T47D (cell line): ENCODE measurements at places on chromosomes 4 and X.
A peak's percentile ranks its signal among the peaks of the same experiment; 100 is the strongest.

- no peak for DNase-seq
Measured at GRCh38 chr4:114041117-114041475, 61.6 kb upstream of the ARSJ start.

DNA sequence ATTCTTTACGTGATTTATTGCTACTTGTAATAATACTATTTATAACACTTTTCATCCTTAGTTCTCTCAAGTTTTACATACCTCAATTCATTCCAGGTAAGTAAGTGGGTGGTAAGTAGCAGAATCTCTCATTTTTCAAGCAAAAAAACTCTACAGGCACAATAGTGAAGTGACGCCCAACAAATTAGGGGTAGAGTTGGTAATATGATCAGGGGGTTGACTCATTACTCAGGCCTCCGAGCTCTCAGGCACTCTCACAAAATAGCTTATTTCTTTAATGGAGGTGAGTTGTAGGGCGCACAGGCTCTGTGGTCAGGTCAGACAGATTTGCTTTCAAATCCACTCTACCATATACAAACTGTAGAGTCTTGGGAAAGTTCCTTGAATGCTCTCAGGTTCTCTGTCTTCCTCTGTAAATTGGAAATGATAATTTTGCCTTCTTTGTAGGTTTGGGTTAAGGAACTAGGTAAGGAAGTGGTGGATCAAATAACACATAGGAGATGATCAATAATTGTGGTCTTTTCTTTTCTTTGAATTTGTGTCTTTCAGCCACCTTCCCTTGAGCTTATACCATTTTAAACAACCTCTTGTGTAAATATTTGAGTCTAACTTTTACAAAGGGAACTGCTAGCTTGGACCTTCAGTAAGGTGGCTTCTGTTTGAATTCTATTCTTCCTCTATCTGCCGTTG, 134.9 kb upstream of the LEF1 start:
- DNase-seq = no peak

DNA sequence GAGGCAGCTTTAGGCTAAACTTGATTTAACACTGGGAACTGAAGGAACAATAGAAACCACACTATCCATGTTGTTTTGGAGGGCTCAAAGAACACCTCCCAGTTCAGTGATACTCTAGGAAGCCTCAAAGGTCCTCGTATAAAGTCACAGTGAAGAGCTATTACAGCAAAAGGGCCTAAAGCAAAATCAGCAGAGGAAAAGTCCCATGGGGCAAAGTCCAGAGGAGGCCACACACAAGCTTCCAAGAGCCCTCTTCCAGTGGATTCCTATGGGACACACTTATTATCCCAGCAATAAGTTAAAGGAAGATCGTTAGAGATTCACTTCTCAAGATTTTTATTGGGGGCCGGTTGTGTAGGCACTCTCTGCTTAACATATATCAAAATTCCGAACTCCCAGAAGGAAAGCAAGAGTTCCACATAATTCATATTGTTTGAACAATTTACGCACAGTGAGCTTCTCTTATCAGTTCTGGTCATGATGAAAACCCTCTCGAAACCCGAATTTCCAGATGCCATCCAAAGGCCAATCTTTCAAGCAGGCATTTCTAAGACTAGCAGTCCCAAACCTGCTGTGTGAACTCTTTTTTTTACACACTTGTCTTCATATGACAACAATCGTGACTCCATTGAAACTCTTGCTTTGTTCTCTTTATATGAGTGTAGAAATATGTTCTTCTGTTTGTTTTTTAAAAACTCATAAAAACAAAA, 53.7 kb downstream of the ANXA5 start:
- no peak for DNase-seq

DNA sequence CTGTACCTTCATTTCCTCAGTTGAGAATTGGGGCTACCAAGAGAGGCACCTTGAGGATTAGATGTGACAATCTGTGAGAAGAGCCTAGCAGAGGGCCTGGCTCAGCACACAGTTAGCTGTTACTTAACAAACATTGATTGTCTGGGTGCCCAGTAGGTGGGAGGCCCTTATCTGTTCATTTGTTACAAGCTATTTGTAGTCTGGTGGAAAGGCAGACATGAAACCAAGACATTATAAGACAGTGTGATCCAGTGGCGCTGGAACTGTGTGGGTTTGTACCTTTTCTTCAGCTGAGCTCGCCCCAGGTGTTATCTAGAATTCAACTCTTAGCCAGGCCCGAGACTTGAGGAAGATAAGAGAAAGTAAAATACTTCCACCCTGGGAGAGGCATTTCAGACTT, 16.9 kb downstream of the AKAP4 start:
- no peak for DNase-seq

DNA sequence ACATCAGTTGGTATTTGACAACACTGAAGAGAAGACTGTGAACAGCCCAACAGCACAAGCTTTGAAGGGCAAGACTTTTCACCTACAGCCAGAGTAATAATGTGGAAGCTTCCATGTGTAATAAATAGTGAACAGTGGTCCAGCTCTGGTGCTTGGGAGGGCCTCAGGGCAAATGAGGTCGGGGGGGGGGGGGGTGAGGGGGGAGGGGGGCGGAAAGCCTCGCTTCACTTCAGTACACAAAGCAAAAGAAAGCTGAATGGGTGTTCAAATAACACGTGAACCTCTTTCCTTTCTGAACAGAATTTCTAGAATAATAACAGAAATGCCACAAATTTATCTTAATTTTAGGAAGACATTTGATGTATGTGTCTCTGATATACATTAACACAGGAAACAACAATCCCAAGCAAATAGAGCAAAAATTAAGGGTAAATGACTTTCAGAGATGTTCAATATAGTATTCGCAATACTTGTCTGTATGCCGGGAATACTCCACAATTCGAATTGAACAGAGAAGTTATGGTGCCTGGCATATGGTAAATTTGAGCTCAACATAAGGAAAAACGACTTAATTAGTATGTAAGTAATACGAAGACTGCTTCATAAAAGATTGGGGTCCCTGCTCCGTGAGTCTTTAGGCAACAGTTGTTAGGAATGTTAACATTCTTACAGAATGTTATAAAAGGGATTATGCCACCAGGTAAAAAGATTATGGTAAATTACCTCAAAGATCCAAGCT, 92.6 kb downstream of the FRYL start:
- DNase-seq = no peak

GRCh38 chr4:84492290-84492689, 6.8 kb downstream of the NKX6-1 start:
- DNase-seq = no peak

DNA sequence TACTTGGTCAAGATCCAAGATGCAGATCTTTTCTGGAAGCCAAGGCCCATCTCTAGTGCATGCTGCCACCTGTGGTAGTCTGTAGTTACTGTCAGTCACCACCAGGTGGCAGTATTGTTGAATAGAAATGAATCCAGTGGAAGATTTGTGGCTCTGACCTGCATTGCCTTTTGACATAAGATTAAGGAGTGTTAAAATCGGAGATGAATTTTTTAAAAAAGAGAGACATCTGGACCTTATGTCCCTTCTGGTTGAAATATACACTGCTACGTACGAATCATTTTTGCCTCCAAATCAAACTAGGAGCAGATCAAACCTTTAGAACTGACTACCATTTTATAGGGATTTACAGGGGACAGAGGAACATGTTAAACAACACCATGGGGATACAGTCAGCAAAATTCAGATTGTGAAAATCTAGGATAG, 46.9 kb upstream of the RHOH start:
- peak; percentile 84 for DNase-seq

DNA sequence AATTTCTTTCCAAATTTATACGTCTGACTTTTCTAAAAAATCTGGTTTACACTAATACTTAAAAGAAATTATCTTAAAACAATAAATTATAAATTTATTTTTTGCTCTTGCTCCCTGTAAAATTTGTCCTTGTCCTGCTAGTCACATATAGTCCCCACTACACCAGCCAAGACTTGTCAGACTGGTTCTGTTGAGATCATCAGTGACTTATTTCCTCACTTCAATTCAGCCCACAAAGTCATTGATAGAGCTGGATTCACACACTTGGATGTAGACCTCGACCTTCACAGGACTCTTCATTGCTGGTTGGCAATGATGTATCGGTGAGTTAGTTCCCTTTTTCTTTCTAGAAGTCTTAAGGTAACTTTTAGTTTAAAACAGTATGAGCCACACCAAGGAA, at the start of gene TMPRSS11E:
Gene TMPRSS11E (plus strand): TSS at position 263 of the 400 bp plus-strand sequence. CDS start 50 bp downstream, at position 313.
- DNase-seq = no peak

- DNase-seq = no peak
Measured at GRCh38 chr4:72302981-72303704, 265.9 kb downstream of the ADAMTS3 start.

DNA sequence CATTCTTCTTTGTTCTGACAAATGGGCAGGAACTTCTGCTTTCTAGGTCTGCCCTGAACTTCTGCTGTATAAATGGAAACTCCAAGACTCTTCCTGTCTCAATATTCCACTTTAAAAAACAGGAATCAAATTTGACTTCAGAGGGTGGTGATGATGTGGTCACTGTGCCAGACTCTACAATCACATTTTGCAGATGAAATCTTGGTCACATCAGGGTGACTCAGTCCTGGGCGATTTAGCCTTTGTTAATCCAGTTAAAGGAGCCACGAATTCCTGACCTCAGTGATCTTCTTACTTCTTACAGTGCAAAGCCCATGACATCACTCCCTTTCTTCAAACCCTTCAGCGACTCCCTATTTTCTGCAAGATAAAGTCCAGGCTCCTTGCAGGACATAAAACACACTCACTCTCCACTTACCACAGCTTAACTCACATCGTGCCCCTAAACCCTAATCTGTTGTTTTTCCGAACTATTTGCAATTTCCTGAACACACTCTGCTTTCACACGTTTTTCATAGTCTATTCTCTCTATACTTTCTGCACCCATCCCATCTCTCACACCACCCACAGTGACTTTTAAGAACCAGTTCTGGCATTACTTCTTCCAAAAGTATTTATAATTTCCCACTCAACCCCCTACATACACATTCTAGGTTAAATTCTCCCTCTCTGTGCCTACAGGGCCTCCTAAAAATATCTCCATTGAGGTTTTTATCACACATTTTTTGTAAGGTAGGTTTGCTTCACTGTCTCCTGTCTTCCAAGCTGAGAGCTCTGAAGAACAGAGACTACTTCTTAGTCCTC, 11.1 kb downstream of the GASK1B start:
- DNase-seq = no peak

DNA sequence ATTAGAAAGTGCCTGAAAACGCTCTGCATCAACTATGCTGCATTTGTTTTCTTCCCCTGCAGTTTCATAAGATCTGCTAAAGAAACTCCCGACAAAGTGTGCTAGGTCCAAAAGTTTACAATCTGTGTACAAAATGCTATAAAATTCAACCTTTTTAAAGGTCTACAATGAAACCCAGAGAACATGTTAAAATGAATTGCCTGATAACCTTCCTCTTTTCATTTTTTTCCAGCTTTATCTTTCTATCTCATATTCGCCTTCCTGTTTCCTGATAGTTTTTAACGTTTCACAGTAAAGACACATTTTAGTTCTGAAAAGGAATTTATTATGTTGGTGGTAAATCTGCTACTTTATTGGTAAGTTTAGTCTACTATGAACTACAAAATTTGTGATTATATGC, 9.5 kb upstream of the HPGDS start:
- DNase-seq = no peak

- DNase-seq = no peak
Measured at GRCh38 chr4:156252358-156252921, 298.8 kb upstream of the CTSO start.

GRCh38 chr4:123659262-123659661, 262.7 kb downstream of the SPRY1 start:
- no peak for DNase-seq

- no peak for DNase-seq
Measured at GRCh38 chrX:144379156-144379555, 495.3 kb downstream of the UBE2NL start.

- DNase-seq = no peak
Measured at GRCh38 chr4:22129454-22130029, 181.0 kb upstream of the KCNIP4 start.

- no peak for DNase-seq
Measured at GRCh38 chr4:66219401-66219800, 549.1 kb upstream of the EPHA5 start.

GRCh38 chr4:15906020-15906443, 32.5 kb downstream of the FGFBP1 start:
- no peak for DNase-seq

DNA sequence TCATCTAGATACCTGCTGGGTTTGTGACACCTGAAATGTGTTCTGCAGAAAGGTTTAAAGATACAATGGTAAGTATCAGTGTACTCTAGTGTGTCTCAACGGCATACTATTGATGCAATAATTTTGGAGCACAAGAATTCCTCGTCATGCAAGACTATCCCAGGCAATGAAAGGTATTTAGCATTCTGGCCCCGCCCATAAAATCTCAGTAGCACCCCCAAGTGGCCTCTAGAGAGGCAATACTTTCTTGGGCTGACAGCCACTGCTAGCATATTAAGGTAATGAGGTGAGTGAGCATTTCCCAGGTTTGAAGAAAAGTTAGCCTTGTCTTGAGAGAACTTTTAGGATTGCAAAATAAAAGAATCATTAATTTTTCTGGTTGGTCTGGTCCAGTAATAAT, 24.0 kb downstream of the TAB3 start:
- peak; percentile 64 for DNase-seq

- DNase-seq = no peak
Measured at GRCh38 chr4:123412091-123412505, 15.5 kb downstream of the SPRY1 start.

- no peak for DNase-seq
Measured at GRCh38 chr4:173176010-173176409, 7.4 kb downstream of the GALNT7 start.
